ENCODE measurements at places on chromosomes 2 and 18. TPM values are rescaled to one million over a fixed set of nuclear protein-coding genes. Genes with fewer than 3 reads are reported as not detected.

- peak; percentile 8 for DNase-seq
Measured at GRCh38 chr2:42742740-42743658, 20.9 kb downstream of the OXER1 start.

GRCh38 chr2:131085646-131086045 lies 7.6 kb downstream of the FAM168B start:
- DNase-seq, result no peak

DNA sequence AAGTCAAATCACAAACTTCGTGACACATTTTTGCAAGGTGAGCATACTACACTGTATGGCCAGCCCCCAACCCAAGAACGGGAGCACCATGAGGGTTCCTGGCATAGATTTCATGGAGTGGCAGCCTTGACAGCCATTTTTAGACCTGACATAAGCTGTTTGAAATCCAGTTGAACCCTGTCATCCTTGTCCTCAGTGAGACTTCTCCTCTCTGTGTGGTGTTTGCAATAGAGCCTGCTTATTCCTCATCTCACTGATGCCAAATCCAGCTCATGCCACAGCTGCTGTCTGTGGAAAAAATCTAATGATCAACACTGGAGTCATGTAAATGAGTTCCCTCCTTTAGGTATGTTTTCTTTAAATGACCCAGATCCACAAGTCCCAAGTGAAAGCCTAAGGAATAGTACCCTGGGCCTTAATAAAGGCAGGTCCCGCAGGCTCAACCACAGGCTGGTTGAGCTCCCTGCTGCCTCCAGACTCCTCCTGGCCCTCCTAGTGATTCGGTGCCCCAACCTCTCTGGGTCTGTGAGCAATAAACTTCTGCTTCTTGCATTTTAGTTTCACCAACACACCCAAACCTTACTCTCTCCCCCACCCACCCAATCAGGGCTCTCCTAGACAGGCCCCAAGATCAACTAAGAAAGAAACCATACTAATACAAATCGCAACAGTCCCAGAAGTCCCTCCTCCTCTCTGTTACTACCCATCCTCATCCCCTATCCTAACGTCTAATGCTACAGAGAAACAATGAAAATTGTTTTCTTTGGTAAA lies 8.4 kb upstream of the CREG2 start:
- DNase-seq, result no peak

GRCh38 chr2:134253117-134253704 lies 661 bp upstream of the MGAT5 start:
- DNase-seq, result no peak

DNA sequence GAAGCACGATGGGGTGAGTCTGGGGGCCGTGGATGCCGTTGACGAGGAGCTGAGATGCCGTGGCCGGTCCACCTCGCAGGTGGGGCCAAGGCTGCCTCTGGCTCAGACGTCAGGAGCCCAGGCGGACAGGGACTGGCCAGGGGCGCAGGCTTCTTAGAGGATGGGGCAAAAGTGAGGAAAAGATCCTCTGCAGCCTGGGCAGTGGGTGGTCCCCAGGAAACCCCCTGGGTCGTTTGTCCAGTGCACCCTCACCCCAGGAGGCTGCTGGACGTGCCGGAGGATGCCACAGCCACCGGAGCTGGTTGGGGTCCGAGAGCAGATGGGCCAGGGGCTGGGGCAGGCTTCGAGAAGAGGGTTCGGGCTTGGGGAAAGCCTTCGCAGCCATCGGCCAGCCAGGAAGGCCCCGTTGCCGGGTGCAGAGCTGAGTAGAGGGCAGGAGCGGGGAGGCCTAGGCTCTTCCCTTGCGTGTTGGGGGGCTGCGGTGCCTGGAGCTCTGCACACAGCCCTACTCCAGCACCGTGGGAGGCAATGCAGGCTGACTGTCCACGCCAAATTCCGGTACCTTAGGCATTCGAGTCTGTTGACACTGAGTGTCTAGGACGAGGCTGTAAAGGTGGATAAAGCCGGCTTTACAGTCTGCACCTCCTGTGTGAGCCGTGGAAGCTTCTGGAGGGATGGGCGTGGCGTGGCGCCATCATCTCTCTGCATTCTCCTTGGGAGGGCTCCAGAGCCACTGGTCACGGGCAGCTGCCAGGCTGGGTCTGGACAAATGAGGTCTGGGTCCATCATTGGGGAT lies 18.8 kb downstream of the GPC1 start:
- DNase-seq, result no peak

DNA sequence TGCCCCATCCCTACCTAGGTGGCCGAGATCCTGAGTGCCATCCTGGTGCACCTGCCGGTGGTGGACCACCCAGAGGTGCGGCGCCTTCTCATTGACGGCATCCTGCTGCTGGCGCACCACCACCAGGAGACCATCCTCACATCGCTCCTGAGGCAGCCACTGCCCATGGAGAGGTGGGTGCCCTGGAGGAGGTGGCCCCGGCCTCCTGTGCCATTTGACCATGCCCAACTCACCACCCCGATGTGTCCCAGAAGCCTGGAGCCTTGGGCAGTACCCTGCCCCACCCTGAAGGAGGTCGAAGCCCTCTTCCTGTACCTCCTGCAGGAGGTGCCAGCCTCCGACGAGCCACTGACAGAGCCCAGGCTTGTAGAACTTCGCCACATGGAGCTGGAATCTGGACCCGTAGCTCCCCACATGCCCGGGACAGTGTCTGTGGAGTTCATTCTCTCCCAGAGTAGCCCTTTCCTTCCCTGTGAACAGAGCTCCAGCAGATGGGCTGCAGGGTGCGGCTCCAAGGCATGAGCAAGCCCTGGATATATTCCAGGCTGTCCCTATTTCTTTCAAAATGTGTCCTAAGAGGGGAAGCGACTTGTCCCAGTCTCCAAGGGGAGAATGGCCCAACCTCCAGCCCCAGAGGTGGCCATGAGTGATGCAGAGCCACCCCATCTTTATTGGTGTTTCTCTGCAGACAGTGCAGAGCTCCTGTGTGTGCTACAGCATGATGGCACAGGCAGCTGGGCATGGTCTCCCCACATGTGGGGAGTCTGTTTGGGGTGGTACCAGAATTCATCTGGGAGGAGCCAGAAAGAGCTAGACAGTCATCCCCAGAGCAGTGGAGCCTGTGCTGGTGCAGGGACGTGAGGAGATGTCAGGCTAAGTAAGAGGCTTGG lies 34.2 kb downstream of the HJURP start:
- no peak for DNase-seq

DNA sequence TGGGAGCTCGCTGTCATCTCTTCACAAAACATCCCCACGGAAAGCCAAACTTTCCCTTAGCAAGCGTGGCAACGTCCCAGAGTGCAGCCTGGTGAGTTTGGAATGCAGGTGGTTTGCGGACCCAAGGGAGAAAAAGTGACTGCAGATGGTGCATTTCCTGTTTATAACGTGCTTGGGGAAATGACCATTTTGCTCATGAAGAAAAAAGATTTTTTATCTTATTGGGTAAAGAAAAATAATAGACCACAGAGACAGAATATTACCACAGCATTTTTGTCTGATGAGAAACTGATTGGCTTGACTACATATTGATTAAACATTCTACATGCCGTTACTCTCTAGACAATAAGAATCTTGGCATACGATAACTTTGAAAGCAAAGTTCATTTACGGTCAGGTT lies 136.5 kb downstream of the COPS8 start:
- no peak for DNase-seq

DNA sequence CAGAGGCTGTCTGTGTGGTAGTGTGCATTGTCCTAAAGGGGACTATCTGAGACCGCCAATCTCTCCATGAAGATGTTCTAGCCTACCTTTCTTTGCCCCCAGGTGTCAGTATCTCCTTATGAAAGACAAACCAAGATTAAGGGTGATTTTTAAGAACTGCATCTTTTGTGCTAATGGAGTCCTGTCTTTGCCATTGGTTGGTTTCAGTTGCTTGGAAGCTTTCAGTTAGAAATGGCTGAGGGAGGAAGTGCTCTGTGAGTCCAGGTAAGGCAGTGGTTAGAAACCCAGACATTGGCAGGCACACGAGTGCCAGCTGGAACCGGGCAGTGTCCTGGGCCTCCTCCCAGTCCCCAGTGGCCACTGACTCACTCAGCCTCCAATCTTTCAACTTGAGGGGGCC lies 111.3 kb downstream of the DOCK10 start:
- no peak for DNase-seq

GRCh38 chr18:77478646-77479442 lies 229.2 kb downstream of the GALR1 start:
- DNase-seq, result no peak

- DNase-seq, result no peak
Measured at GRCh38 chr2:127310980-127311379, 17.0 kb upstream of the ERCC3 start.

DNA sequence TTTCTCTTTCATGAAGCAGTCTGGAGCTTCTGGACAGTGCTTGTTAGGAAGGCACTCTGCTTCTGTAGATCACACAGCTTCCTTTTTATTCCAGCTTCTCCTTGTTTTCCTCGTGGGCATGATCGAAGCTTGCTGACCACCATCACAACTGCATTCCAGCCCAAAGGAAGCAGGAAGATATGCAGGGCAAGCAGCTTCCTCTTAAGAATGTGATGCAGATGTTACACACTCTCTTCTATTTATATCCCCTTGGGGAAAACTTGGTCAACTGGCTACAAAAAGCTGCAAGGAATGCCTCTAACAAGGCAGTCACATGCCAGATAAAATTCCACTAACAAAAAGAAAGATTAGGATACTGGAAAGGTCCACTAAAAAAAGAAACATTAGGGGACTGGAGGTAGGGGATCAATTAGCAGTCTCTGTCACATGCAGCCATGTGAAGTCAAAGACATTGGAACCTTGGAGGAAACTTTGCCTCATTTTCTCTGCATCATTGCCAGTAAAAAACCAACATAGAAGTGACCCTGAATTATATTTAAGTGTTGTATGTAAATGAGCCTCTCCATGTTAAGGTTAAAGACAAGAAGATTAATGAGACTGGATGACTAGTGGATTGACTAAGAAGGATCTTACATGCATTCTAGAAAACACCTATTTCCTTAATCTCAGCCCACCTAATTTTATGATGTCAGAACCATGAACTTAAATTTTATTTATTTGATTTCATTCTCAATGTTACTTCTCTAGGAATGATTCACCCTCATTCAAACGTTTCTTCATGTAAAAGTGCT lies 98.3 kb downstream of the NAB1 start:
- DNase-seq, result no peak

- DNase-seq, result no peak
Measured at GRCh38 chr2:227450311-227450841, 21.6 kb upstream of the AGFG1 start.

- DNase-seq, result no peak
Measured at GRCh38 chr2:17051538-17051937, 385.9 kb upstream of the CYRIA start.

- no peak for DNase-seq
Measured at GRCh38 chr2:98072442-98072841, 14.5 kb upstream of the VWA3B start.

DNA sequence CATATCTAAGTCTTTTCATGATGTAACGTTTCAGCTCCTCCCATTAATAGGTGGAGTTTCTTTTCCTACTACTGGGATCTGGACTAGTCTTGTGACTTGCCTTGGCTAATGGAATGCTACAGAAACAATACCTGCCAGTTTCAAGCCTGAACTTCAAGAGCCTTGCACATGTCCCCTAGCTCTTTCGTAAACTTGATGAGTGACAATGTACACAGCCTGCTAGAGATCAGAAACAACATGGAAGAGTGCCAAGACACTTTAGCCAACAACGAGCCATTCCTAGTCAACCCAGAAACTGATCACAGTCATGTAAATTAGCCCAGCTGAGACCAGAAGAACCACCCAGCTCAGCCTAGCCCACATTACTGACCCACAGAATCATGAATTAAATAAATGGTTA lies 24.8 kb upstream of the STK39 start:
- peak; percentile 22 for DNase-seq

- no peak for DNase-seq
Measured at GRCh38 chr2:28578774-28579173, 82.9 kb downstream of the PLB1 start.

DNA sequence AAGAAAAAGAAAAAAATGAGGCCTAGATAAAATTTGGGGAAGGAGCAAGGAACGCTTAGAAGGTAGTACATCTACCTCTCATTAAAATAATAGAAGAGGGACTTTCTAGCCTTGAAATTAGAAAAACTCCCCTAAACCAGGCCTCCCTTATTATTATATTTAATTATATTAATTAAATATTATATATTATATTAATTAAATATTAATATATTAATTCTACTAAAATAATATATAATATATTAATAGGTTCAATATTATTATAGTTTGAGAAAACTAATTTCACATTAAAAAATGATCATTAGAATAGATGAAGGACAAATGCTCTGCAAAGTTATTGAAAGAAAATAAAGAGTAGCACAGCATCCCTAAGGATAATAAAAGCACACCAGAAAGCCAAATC lies 449.4 kb downstream of the NBAS start:
- no peak for DNase-seq

DNA sequence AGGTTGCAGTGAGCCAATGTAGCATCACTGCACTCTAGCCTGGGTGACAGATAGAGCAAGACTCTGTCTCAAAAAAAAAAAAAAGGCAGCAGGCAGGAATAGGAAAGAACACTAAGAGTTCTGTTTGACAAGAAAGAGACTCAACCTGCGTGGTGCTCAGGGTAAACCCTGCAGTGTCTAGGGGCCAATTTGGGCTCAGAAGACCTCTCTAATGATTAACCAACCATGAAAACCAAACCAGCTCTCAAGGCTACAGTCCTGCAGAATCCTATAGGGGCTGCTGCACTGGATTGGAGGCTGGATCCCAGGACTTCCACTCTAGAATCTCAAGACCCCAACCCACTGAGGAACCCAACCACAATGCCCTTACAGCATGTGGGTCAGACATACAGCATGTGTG lies 2.4 kb downstream of the TRABD2A start:
- DNase-seq, result no peak

- DNase-seq, result peak; percentile 80
Measured at GRCh38 chr18:3044931-3045698, 32.2 kb upstream of the LPIN2 start.

- DNase-seq, result no peak
Measured at GRCh38 chr2:221203856-221204255, 368.2 kb downstream of the EPHA4 start.

- peak; percentile 73 for DNase-seq
Measured at GRCh38 chr18:41731884-41732283, 223.2 kb upstream of the PIK3C3 start.

Gene NFU1
- total RNA-seq, result 37.5 TPM

Gene NAT8
- total RNA-seq, result not detected

Gene TMX3
- total RNA-seq, result 40.2 TPM

Gene CTAGE1
- under 0.01 TPM for total RNA-seq

Gene TGFBRAP1
- 10.8 TPM for total RNA-seq

Gene PTMA
- total RNA-seq, result 388 TPM

Gene MC5R
- total RNA-seq, result not detected

Gene CAVIN2
- total RNA-seq, result 2.8 TPM

Gene CHRND
- not detected for total RNA-seq

Gene UGT1A4
- 2.9 TPM for total RNA-seq
